Stimulated activated CD4-positive, alpha-beta T cell treated with anti-CD3 and anti-CD28 coated beads, Interleukin-1b, Interleukin-23, amount 100 ng/mL, for 1 hour (primary cell): ENCODE measurements at places on chromosomes 6 and 20.

GRCh38 chr6:77987035-77987384, 334.2 kb downstream of the MEI4 start:
- DNase-seq = no peak

DNA sequence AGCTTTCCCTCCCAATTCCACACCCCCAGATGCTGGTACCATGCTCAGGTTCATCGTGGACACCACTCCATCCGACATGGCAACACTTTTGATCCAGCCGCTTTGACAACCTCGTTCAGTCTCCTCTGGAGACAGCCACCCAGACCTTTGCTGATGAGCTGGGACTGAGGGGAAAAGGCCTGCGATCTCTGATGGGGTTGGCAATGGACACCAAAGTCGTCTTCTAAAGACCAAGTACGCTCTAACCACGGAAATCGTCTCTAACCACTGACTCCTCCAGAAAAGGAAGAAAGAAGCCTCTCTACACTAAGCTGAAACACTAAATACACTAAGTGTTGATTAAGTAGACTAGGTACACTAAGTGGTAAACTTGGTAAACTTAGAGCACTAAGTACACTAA, 26.1 kb upstream of the HLA-E start:
- DNase-seq = no peak

DNA sequence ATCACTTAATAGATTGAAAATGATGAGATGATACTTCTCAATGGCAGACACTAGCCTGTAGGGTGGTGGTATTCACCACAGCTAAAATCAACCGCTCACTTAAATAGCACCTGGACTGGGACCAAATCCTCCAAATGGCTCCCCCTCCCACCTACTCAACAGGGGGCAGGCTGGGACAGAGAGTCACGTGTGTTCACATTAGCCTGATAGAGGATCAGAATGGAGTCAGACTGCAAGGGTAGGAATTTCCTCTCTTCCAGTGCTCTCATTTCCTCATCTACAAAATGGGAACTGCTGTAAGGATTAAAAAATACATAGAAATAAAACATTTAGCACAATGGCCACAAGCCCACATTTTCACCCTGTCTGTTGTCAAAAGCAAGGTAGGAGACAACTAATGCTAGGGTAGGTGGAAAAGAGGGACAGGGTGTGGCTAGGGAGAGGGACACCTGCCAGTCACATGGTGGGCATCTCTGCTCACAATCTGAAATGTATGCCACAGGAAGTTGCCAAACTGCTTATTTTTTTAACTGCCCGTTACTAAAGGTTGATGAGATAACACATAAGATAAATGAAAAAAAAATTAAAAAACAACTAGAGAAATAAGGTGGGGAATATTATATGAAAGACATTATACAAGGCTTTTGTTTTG, 55.3 kb downstream of the BACH2 start:
- no peak for DNase-seq

GRCh38 chr6:33433001-33433543, 13.2 kb downstream of the SYNGAP1 start:
- DNase-seq = no peak

GRCh38 chr20:24473435-24474223, 4.2 kb downstream of the SYNDIG1 start:
- DNase-seq = no peak

- DNase-seq = no peak
These were observed 18.2 kb downstream of the TBC1D20 start for GRCh38 chr20:444117-444516.

- DNase-seq = no peak
These were observed at the start of gene ZNF334 for GRCh38 chr20:46512943-46513844. TSS of gene ZNF334 (minus strand) at chr20:46513559. CDS start at chr20:46512102, 1,457 bp downstream.

DNA sequence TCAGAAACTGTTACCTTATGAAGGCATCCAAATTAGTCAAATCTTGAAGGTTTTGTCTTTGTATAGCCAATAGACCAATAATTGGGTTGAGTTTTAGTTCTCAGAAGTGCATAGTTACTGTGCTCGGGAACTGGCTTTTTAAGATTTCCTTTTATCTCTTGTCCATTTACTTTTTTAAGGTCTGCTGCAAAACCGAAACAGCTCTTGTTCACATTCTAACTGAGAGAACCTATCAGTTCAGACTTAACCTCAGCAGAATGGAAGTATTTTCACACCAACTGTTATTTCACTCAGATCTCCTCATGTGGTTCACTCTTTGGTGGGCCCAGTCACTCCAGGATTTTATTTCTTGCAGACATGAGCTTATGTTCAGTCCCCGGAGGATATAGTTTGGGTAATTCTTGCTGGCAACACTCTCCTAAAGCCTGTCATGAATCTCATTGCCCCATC, 55.5 kb downstream of the TPBG start:
- no peak for DNase-seq

DNA sequence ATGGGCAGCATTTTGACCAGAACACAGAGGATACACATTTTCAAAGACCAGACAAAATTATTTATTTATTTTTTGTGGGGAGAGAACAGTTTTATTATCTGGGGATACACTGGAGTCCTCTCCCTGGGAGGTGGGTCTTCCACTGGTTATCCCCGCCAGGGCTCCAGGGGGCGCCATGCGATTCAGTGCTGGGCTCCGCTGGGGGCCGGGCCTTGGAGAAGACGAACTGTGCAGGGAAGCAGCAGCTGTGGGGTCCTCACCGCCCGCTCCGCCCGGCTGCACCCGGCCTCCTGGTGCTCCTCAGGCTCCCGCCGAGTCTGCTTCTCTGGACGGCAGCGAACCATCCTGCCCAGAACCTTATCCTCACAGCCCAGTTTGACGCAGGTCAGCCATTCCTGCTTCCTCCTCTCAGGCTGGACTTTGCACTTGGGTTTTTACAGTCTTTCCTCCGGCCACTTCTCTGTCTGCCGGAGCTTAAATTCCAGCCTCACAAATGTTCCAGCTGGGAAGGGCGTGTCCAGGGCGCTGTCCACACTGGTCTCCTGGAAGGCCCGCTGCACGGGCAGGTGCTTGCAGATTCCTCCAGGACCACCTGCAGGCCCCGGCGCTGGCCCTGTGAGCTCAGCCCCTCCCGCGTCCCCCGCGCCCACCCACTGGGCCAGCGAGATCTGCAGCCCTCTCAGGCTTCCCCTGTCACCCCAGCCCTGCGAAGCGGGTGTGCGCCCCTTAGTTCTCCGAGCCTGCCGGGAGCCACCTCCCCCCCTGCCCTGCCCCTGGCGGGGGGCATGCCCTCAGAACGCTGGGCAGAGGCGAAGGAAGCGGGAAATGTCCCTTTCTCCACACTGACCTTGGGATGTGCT, 1830.0 kb upstream of the DEFB115 start:
- DNase-seq = no peak

- DNase-seq = no peak
These were observed 61.5 kb downstream of the RREB1 start for GRCh38 chr6:7169296-7169721.

- DNase-seq = no peak
These were observed 74.3 kb downstream of the EFHC1 start for GRCh38 chr6:52494298-52495072.

GRCh38 chr6:143700684-143701348, 23.1 kb downstream of the PHACTR2 start:
- no peak for DNase-seq

DNA sequence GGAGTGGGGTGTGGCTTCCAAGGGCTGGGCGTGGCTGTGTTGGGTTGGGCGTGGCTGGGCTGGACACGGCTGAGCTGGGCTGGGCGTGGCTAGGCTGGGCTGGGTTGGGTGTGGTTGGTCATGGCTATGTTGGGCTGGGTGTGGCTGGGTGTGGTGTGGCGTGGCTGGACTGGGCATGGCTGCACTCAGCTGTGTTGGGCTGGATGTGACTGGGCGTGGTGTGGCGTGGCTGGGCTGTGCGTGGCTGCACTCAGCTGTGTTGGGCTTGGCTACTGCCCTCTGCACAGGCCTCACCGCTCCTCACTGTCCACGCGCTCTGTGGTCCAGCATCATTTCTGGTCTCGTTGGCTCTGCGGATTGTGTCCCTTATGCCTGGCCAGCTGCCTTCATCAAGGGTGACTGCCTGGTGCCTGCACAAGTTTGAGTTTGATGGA, 43.5 kb upstream of the SLCO4A1 start:
- no peak for DNase-seq

DNA sequence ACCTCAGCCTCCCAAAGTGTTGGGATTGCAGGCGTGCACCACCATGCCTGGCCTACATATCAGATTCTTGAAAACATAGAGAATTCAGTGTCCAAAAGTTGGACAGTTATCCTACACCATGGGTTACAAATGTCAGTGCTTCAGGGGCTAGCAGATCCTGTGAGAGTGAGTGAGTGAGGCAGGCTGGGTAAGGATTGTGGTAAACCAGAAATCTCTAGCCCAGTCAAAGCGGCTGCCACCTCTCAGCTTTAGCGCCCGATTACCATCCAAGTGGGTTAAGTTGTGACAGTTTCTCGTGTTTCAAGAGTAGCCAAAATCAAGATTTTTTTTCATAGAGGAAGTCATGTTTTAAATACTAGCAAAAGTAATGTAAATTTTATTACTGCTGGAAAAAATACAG, 21.9 kb upstream of the CSE1L start:
- no peak for DNase-seq
